Activated CD4-positive, alpha-beta T cell treated with anti-CD3 and anti-CD28 coated beads, Interleukin-2, Interleukin-6, amounts not matched to agents 100 ng/mL and 50 ng/mL, durations not matched to agents 16 hours and 8 hours (primary cell): ENCODE measurements at places on chromosomes 13 and 19.

DNA sequence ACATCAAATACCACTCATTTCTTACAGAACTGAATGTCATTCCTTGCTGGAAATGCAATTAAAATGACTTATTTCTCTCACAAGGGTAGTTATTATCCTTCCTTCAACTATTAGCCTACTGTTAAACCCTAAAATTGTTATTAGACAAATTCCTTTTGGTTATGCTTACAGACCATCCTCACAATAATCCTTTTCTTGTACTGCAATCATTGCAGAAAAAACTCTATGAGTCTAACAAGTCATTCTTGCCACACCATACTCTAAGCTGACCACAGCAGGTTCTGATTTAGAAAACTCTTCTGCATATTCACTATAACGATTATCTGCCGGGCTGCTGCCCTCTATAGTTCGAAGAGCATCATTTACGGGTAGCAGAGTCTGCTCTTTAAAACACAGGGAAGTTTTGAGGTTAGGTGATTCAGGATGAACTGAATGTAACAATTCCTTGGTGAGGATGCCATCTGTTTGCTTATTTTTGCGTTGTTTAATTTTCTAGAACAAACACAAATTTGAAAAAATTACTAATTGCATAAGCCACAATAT, 38.2 kb downstream of the MTMR6 start:
- no peak for DNase-seq

GRCh38 chr19:32802840-32803239, 66.7 kb downstream of the SLC7A9 start:
- no peak for DNase-seq

GRCh38 chr13:74114641-74115040, 19.6 kb downstream of the KLF12 start:
- DNase-seq, result no peak

GRCh38 chr13:50318887-50319286, 303.6 kb downstream of the KCNRG start:
- DNase-seq, result no peak

DNA sequence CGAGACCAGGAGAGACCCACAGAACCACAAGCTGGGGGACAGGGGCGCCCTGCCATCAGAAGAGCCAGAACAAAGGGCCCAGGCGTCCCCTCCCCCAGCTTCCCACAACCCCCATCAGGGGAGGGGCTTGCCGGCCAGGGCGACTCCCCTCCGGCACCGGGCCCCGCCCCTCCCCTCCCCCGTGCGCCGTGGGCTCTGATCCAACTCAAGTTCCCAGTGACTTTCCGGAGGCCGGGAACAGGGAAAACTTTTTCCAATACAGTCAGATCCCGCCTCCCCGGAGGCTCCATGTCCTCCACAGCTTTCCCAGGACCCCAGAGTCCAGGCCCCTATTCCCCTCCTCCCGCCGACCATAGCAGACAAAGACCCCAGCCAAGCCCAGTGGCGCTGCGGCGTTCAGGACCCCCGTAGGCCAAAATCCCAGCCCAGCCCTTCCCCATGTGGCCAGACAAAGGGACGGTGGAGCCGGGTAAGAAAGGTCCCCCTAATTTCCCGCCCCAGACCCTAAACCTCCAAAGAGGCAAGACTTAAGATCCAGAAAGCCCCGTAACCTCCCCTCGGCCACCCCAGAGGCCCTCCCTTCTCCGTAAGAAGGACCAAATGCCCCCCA, 673 bp downstream of the TEAD2 start:
- no peak for DNase-seq

- DNase-seq, result no peak
Measured at GRCh38 chr13:64778002-64778401, 2452.1 kb downstream of the PCDH9 start.

- no peak for DNase-seq
Measured at GRCh38 chr19:28126135-28126898, 1086.6 kb downstream of the UQCRFS1 start.

DNA sequence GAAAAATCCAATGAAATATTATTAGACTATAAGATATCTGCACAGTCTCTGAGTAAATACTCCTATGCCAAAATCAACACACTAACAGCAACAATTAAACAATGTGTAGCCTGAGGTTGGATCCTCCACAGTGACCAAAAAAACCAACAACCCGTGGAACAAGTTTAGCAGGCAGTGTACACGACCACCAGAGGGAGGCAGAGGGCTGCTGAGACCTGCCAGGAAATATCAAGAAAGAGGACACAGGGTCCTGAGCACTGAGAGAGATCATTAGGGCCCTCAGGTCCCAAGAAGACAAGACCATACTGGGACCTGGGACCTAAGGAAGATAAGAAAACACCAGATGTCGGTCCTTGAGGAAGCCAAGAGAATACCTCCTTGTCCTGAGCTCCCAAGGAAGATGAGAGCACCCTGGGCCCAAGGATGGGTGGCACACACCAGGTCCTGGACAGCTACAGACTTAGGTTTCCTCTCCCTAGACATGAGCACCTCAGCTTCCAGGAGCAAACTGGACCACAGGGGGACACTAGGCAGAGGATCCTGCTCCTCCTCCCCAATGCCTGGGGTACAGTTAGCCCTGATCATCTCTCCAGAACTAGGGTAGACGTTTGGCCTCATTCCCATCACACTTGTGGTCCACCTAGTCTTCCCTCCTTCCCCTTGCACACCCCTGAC, 822 bp upstream of the ZNF274 start:
- peak; percentile 65 for DNase-seq

- no peak for DNase-seq
Measured at GRCh38 chr13:48478391-48478790, 54.5 kb downstream of the RCBTB2 start.

GRCh38 chr19:8352134-8352827, 9.2 kb upstream of the KANK3 start:
- no peak for DNase-seq

- peak; percentile 39 for DNase-seq
Measured at GRCh38 chr19:16202320-16203255, 4.9 kb downstream of the AP1M1 start.

DNA sequence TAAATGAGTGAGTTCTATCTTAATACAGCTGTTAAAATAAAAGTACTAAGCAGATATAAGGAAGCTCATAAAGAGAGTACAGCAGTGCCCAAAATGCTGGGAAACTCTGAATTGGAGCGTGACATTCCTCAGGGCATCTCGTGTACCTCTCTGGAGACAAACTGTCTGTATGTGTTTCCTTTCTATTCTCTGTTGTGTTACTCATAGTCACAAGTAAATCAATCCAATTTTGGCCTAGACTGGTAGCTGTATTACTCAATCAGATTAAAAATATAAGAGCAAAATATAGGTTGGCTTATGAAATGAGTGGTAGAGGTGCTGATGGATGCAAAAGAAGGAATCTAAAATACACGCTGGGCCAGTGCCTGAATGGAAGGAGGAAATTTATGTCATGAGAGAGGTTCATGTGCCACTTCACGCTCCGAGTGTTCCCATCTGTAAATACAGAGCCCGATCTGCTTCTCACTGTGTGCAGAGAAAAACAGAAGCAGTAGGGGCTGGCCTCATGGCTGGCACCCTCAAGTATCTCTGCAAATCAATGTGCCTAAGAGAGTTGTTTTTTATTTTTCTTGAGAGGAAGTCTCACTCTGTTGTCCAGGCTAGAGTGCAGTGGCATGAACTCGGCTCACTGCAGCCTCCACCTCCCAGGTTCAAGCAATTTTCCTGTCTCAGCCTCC, 58.7 kb upstream of the RGCC start:
- no peak for DNase-seq

GRCh38 chr13:114318624-114319023, 4.3 kb downstream of the CHAMP1 start:
- DNase-seq, result no peak

DNA sequence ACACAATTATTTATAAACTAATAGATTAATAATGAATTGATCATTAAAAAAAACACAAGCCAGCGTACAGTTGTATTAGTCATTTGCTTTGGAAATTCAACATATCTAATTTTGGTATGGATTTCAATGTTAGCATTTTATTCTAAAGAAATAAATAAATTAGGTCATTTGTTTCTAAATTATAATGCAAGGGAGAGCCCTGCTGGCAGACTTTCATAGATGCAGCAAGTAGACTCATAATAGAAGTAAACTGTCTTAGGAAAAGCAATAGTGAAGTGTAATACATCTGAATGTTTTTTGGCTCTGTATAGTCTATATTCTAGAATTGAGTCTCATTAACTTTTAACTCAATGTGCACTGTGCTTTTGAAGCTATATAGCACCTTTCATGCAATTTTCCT, 982.4 kb upstream of the MIR17HG start:
- DNase-seq, result no peak

- DNase-seq, result no peak
Measured at GRCh38 chr19:14325863-14326262, 55.4 kb upstream of the ADGRE5 start.

DNA sequence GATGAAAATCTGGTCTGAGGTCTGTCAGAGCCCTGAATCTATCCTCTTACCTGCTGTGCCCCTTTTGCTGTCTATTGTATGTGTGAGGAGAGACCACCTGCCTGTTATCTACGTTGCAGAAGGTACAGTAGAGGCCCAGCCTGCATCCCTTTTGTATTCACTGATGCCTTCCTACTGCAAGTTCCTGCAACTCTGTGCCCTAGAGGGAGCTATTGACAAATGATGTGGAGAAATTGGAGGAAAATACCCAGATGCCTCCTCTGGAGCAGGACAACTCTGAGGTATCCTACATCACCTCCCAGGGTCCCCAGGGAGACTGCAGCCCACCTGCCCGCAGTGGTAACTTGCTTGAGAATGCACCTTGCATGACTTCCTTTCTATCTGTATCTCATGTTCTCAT, 33.7 kb downstream of the SIAH3 start:
- no peak for DNase-seq

DNA sequence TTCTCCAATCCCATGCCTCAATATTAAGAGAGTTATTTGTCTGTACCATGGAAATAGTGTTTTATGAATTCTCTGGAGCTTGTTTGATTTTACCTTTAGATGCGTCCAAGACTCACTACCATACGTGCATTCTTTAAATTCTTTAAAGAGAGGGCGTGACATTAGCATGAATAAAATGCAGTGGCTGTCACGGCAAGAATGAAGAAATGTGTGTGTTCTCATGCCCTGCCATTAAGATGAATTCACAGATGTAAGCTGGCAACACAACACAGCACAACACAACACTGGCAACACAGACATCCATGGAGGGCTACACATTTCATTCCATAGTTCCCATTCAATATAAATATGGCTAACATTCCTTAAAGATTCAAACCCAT, 213.4 kb downstream of the ENOX1 start:
- DNase-seq, result no peak

GRCh38 chr13:33090755-33091414, 74.7 kb downstream of the KL start:
- DNase-seq, result no peak

- DNase-seq, result no peak
Measured at GRCh38 chr19:17677002-17677401, 11.2 kb downstream of the UNC13A start.

- no peak for DNase-seq
Measured at GRCh38 chr19:38032951-38033350, 125.9 kb downstream of the SIPA1L3 start.

GRCh38 chr19:30088567-30088966, 146.5 kb downstream of the URI1 start:
- no peak for DNase-seq

DNA sequence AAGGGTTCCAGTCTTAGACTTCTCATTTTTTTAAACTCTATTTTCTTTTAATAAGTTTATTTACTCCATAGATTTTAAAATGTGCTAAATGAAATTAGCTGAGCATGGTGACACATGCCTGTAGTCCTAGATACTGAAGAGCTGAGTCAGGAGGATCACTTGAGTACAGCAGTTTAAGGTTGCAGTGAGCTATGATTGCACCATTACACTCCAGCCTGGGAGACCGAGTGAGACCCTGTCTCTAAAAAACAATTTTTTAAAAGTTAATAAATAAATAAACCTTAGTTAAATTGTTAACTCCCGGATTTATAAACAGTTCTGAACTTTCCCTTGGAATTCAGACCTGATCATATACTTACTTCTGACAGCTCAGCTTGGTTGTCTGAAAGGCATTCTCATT, 32.5 kb downstream of the PCDH20 start:
- no peak for DNase-seq

DNA sequence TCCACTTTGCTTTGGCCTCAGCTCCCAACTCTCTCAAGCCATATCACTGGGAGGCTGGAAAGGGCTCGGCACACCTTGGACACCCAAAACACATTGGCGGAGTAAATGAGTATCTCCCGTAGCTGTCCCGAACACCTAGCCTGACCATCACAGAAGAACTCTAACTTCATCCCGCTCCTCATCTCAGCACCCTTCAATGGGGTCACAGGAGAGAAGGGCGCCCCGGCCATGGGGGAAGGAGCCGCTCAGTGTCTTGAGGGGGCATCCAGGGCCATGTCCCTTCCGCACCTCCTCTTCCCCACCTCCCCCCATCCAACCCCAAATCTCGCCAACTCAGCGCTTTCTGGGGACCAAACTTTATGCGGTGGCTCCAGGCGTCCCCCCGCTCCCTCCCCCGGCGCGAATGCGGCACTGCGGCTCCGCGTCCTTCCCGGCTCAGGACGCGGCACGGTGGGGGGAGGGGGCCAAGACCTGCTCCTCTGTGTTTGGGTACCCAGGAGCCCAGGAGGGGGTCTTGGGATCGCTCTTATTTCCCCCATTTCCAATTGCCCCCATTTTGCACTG, 3.0 kb downstream of the KCNC3 start:
- DNase-seq, result no peak

GRCh38 chr13:25908366-25908765, 143.4 kb downstream of the SHISA2 start:
- no peak for DNase-seq

DNA sequence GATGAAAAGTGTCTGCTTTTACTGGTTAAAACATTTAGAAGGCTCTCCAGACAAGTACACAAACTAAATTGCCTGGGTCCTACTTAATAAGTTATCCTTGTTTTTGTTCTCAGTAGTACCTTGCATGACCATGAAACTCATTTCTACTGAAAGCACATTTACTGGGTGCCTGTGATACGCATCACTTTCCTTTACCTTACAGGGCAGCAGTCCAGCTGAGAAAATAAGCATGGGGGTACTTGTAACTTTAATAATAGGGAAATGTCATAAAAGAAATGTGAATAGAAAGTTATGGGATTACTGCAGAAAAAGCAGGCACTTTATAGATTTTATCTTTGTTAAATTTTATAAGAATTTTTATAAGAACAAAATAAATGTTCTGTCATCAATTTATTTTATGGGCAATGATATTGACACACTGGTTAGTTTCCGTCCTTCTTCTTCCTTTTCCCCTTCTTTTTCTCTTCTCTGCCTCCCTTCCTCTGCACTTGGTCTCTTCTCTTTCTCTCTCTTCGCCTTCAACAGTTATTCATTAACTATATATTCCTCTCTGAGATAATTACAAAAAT, 107.3 kb upstream of the AKAP11 start:
- DNase-seq, result no peak
